CD4-positive, alpha-beta T cell treated with Interferon gamma for 1 hour (primary cell): ENCODE measurements at places on chromosomes 7 and 10.

GRCh38 chr10:61280303-61280702, 172.9 kb downstream of the TMEM26 start:
- DNase-seq, result no peak

GRCh38 chr7:50803359-50804337, 21.0 kb upstream of the GRB10 start:
- no peak for DNase-seq

GRCh38 chr7:33816106-33816505, 89.2 kb upstream of the BMPER start:
- DNase-seq, result no peak

- peak; percentile 14 for DNase-seq
Measured at GRCh38 chr7:27192546-27193334, 7.2 kb downstream of the HOXA13 start.

DNA sequence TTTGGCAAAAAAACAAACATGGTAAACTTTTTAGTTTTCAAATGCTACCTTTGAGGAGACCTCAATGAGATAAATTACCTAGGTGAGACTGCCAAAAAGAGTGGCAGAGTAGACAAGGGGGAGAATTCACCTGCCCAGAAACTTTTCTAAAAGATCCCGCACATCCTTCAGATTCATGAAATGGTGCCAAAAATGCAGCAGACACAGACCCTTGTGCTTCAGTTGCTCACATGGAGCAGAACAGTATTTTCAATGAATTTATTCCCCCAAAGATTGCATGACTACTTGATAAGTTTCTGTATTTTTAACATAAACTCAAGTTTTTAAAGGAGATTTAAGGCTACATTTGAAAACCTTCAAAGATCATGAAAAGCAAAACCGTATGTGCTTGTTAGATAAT, 270.0 kb downstream of the TRIL start:
- no peak for DNase-seq

GRCh38 chr10:84008878-84009277, 130.4 kb upstream of the GHITM start:
- DNase-seq, result no peak

DNA sequence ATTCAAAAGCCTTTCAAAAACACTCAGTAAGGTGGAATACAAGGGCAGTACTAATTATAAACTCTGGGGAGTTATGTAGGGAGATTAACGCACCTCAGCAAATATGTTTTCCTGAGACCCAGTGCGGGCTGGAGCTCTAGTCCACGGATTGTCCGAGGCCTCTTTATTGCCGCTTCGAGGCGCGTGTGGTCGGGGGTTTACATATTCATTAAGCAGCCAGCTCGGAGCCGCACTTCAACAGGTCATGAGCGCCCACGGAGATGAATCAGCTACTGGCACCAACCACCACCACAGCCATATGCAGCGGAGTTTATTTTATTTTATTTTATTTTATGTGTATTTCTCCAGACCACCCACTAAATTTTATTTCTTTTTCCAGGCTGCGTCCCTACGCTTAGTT, 195.9 kb upstream of the ADARB2 start:
- no peak for DNase-seq

GRCh38 chr10:130799532-130799931, 512.0 kb downstream of the TCERG1L start:
- DNase-seq, result no peak

DNA sequence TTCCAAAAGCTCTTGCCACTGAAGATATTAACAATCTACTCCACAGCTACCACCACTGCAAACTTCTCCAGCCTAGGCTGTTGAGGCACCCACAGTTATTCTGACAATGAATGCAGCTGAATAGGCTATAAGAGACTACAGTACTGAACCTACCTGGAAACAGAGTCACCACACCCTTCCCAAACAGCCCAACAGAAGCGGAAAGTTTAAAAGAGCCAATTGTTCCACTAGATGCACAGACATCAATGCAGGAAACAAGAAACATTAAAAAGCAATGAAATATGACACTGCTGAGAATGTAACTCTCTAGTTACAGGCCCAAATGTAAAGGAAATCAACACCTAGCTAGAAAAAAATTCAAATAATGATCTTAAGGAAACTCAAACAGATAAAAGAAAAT, 64.5 kb upstream of the PLA2G12B start:
- DNase-seq, result no peak
